H1 (cell line): ENCODE measurements at places on chromosomes 3 and 15. TPM values are rescaled to one million over a fixed set of nuclear protein-coding genes. Genes with fewer than 3 reads are reported as not detected.
A peak's percentile ranks its signal among the peaks of the same experiment; 100 is the strongest.

GRCh38 chr15:69663441-69663840 is 210.8 kb downstream of the RPLP1 start:
- no peak for DNase-seq

DNA sequence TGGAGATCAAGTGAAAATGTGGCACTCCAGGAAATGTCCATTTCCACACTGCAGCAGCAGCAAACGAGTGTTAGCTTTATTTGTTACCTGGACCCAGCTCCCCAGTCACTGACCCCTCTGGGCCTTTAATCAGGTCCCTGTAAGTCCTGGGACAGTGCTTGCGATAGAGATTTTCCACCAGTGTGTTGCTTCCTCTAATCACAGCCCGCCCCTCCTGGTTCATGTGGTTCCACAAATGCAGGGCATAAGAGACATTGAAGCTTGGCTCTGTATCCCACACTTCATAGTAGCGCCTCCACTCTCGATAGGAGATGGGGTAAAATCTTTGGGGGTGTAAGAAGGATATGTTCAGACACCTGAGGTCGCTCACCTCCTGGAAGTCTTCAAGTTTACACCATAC is 8.0 kb downstream of the A4GNT start:
- DNase-seq: peak; percentile 10

GRCh38 chr3:138253609-138254008 is 66.5 kb downstream of the ARMC8 start:
- no peak for DNase-seq

- DNase-seq: no peak
These were observed 304.6 kb downstream of the RPLP1 start for GRCh38 chr15:69757186-69757585.

- no peak for DNase-seq
These were observed 1.0 kb downstream of the ZFAND6 start for GRCh38 chr15:80060356-80061006.

NR2E3 gene
- total RNA-seq: 0.40 and 0.56 TPM in 2 replicates
